Posterior vena cava (tissue), 2 donors: ENCODE measurements at places on chromosomes 4 and X. TPM values are rescaled to one million over a fixed set of nuclear protein-coding genes. Genes with fewer than 3 reads are reported as not detected.

Gene RASGEF1B
- total RNA-seq: 12.9 TPM

Gene ART3
- not detected for total RNA-seq

GRCh38 chr4:123299212-123299691 is 97.3 kb upstream of the SPRY1 start:
- no peak for DNase-seq

Gene VEGFD
- 4.1 TPM for total RNA-seq

Gene VCX
- not detected for total RNA-seq

DNA sequence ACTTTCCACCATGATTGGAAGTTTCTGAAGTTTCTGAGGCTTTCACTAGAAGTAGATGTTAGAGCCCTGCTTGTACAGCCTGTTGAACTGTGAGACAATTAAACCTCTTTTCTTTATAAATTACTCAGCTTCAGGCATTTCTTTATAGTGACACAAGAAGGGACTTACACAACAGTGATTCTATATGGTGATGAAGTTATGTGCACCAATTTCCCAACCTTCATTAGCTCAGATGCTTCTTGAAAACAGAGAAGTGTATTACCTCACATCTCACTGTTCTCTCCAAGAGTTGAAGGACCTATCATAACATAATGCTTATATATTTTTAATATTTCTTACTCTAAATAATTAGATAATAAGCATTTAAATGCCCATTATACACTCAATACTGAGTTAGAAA is 202.1 kb upstream of the ANXA10 start:
- DNase-seq: no peak

DNA sequence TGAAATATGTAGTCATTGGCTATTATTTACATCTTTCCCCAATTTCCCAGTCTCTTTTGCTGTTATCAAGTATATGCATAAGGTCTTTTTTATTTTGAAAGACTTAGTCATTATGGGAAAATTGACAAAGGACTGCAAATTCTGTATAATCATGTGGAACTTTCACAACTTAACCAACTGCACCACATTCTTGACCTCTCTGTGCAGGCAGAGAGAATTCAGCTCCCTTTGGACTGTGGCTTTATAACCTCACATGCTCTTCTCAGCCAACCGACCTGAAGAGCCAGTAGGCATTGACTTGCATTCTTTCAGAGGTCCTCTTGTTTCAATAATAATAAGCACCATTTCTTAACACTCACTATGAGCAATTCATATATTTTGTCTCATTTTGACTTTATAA is 66.9 kb downstream of the ANXA3 start:
- DNase-seq: no peak

- peak; percentile 94 for DNase-seq
These were observed 16.8 kb downstream of the PTTG2 start for GRCh38 chr4:37976991-37977470.

DNA sequence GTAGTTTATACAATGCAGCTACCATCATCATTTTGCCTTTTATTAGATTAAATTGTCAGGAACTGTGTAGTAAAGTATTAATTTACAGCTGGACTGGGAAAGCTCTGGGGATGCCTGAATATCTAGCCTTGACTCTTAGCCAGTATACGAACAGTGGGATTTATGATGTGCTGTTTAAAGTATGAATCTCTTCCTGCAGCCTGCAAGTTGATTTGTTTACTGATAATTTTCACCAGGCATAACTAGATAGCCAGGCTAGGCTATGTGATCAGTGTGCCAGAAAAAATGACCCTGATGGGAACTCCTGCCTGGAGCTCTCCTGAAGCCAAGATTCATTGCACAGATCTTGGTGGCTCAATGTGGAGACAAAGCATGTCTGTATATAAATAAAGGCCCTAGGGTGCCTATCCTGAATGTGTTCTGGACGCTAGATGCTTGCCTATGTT is 119.2 kb downstream of the SCLT1 start:
- no peak for DNase-seq

DNA sequence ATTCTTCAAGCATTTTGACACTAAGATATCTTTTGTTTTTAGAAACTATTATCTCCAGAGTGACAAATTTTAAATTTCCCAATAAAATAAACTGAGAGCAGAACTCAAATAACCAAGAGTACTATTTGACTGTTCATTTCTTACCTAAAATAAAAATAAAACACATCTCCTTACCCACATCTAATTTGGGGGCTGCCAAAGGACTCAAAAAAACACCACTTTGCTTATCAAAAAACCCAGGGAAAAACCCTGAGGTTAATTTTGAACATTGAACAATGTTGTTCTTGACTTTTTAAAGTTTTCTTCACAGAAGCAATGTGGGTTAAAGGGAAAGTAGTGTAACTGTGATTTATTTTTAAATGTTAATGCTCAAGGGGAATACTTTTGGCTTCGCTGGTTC is 243.0 kb upstream of the HHIP start:
- DNase-seq: no peak

Gene RPA4
- total RNA-seq: 1.4 TPM
